SHP77 (cell line): ENCODE measurements at places on chromosomes 7 and 10.

DNA sequence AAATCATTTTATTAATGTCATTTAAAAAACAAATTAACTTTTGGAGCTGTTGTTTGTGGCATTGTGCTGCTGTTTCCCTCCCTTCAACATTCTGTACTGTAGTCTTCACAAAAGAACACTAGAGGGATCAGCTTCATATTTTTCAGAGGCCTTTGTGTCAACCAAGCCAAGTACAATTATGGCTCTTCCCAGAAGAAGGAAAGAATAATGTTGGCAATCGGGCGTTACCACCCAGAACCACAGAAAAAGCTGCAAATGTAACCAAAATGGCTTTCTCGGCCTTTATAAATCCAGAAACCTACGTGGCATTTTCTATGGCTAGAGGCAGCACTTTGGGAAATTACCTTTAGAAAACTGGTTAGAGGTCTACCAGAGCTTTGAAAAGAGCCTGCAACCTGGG, 98.8 kb upstream of the COL1A2 start:
- DNase-seq, result peak; percentile 59

DNA sequence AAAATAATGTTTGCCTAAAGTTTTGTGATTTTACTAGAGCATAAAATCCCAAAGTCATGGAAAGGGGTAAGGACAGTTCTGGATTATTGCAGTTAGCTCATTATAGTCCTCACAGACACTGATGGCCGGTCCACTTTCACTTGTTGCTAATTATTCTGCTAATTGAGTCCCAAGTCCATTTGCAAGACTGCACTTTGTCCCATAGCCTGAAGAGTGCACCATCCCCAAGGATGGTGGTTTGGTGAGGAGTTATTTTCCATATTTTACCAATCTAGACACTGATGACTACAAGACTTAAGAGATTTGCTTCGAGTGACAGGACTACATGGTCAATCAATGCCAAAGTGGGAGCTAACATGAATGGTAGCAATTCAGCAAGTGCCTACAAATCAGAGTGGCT, 181.8 kb upstream of the CACNA2D1 start:
- no peak for DNase-seq

DNA sequence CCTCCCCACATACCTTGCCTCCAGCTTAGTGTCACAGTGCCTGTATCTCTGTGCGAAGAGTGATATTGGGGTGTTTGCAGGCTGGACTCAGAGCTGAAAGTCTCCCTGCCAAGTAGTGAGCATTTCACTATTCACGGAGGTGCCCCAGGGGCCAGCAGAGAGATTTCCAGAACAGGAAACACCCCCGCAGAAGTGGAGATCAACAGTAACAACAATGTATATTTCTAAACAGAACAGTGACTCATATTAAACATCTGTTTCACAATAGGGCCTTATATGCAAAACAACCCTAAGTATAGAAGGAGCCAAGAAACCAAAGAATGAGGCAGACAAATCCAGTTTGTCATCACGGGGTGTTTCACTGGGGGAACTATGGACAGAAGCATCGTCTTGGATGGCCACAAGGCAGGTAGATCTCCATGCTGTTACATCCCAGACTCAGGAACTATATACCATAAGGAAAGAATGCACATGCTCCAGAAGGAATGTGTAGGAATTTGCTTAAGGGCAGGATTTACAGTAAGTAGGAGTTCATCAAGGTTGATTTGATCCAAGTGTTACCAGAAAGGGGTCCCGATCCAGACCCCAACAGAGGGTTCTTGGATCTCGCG, 29.3 kb upstream of the CCL24 start:
- no peak for DNase-seq

DNA sequence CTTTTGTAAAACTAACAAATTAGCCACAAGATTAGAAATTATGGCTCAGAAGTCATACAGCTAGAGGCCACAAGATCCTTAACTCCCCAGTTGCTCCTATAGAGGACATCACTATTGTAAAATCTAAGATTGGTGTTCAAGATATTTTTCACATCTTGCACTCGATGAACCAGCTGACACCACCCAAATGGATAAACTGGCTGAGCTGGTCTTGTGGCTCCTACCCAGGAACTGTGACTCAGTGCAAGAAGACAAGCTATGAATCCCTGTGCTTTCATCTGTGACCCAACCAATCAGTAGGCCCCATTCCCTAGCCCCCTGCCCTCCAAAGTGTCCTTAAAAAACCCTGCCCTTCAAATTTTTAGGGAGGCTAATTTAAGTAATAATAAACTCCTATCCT, 27.9 kb upstream of the R3HCC1L start:
- DNase-seq, result no peak

DNA sequence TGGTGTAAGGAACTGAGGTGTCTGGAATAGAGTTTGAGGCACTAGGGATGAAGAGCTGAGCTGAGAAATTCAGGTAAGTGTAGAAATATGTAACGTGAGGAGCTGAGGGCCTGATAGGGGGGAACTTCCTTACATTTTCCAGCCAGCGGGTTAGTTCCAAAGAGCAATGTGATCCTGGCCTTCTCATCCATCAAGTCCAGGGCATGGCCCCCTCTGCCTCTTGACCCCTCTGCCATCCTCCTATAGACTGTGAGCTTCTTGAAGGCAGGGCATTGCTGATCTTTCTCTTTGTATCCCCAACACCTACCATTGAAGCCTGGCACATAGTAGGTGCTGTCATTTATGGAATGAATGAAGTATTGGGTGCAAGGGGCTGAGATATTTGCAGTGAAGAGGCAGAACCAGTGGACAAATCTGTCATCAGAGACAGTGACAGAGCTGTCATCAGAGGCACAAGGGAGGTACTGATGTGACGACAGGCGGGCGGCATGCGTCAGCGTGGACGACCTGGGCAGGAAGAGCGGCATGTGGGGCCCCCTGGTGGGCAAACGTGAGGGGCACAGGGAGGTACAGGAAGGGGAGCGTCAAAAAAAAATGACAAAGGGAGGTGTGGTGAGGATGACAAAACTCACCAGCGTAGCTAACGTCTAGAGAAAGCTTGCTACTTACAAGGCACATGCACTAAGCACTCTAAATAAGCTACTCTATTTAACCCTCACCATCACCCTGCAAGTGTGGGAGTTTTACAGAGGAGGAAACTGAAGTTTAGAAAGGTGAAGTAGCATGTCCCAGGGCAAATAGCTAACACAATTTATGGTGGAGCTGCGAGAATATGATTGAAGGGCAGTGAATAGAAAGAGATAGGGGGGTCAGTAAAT, 5.2 kb upstream of the CAMK2G start:
- DNase-seq, result peak; percentile 21

- DNase-seq, result no peak
Observed at GRCh38 chr10:27743877-27744801, 1.5 kb downstream of the MKX start.

GRCh38 chr7:144487901-144488300, 84.4 kb upstream of the NOBOX start:
- DNase-seq, result no peak

DNA sequence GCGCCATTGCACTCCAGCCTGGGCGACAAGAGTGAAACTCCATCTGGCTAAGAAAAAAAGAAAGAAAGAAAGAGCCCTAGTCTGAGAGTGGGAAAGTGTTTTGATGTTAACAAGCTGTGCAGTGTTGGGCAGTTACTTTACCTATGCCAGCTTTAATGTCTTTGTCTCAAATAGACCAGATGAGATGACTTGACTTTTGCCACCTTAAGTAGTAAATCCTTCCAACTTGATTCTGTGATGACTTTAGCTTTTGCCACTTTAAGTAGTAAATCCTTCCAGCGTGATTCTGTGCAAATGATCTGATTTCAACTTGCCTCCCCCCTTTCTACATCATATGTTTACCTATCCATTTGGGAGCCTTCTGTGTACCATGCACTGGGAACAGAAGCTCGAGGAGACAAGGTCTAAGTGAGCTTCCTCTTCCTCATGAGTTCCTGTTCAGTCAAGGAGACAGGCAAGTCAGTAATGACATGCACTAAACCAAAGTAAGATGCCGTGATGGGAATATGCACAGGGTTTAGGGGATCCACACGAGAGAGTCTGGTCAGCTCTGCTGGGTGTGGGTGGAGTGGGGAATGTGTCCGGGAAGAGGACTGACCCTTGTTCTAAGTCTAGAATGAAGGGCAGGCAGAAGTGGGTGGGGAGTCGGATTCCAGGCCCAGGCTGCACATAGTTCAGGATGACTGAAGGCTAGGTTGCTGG, 17.2 kb downstream of the INPP5F start:
- DNase-seq, result no peak

- DNase-seq, result no peak
Observed at GRCh38 chr7:5694912-5695726, 86.3 kb downstream of the RNF216 start.

- no peak for DNase-seq
Observed at GRCh38 chr7:29486191-29486700, 77.4 kb upstream of the PRR15 start.
